ENCODE measurements at places on chromosomes 1 and 21.

DNA sequence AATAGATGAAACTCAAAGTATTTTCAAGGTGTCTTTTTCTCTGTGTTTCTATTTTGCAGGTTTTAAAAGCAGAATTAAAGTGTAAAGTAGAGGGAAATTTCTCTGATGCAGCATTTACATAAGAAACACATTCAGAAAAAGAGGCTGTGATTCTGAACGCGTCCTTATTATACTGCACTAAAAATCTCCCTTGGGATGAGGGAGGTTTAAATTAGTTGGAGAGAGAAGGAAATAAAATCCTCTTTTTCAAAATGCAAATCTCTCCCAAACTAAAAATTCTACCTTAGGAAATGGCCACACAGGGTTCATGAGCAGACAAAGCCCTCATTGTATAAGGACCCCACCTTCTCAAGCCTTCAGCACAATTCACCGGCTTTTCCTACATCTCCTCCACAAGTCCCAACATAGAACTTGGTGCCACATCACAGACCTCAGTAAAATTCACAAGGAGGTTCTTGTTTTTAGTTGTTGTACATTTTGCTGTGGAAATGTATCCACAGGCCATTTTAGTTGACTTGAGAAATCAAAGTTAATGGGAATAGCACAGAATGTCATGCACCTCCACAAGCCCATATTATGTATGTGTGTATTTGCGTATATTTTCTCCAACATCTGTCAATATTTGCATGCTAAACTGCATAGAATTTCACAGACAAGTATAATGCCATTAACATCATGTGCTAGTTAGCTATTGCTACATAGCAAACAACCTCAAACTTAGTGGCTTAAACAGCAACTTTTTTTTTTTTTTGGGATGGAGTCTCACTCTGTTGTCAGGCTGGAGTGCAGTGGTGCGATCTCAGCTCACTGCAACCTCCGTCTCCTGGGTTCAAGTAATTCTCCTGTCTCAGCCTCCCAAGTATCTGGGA is 59.8 kb downstream of the MAB21L3 start:
- DNase-seq, result no peak

DNA sequence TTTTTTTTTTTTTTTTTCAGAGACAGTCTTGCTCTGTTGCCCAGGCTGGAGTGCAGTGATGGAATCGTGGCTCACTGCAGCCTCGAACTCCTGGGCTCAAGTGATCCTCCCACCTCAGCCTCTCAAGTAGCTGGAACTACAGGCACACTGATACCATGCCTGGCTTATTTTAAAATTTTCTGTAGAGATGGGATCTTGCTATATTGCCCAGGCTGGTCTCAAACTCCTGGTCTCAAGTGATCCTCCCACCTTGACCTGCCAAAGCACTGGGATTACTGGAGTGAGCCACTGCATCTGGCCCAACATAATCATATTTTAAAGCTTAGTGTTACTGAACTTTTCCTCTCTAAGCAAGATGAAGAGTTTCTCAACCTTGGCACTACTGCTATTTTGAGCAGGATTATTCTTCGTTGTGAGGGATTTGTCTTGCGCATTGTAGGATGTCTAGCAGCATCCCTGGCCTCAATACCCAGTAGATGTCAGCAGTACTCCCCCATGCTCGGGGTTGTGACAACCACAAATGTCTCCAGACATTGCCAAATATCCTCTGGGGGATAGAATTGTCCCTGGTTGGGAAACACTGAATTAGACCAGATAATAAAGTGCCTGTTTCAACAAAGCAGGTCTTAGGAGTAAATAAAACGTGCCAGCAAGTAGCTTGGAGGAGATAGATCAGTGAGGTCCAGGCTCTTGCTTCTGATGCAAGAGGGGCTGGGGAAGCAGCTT is 15.1 kb upstream of the THRAP3 start:
- no peak for DNase-seq

GRCh38 chr1:102071451-102071850 is 74.7 kb upstream of the OLFM3 start:
- no peak for DNase-seq

- no peak for DNase-seq
Observed at GRCh38 chr1:206005778-206006180, 2.6 kb upstream of the RAB7B start.

DNA sequence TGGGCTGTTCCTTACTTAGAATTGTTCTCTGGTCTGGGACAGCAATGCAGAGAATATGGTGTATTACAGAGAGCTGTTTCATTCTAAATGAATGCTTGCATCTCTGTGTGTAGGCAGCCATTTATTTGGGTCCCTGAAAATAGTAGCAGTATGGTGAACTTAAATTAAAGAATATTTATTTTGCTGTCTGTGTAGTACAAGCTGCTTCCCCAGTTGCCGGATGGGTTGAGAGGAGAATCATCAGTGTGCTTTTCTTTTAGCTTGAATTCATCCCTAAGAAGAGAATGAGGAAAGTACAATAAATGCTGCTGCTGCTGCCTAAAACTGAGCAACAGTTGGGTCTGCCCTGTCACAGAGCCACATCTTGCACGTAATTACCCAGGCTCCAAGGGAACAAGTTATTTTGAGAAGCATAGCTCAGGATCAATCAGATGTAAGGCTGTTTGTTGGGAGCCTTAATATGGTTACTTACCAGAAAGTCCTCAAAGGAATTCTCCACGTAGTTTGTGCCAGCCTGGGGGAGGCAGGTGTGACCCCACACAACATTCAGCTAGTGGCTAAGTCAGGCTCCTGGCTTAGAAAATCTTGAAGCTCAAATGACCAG is 16.6 kb downstream of the ACTN2 start:
- no peak for DNase-seq

DNA sequence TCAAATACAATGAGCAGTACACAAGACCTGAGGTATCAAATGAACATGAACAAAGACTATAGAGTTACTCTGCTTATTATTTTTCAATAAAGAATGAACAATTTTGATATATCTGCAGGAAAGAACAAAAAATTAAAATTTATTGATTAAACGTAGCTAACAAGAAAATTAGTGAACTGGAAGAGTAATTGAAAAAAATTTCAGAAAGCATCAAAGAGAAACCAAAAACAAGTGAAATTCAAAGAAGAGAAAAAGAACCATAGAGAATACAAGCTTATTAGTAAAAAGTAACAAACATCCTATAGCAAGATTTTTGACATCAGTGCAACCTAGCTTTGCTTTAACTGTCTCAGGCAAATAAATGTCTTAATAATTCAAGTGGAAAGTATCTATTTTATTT is 106.6 kb downstream of the LRRIQ3 start:
- no peak for DNase-seq

GRCh38 chr1:165408518-165408917 is 36.4 kb downstream of the RXRG start:
- DNase-seq, result peak; percentile 3

- no peak for DNase-seq
Observed at GRCh38 chr1:101144671-101145448, 92.0 kb upstream of the S1PR1 start.

GRCh38 chr21:41048145-41048544 is 119.8 kb upstream of the BACE2 start:
- DNase-seq, result no peak

- no peak for DNase-seq
Observed at GRCh38 chr1:115280064-115280463, 58.0 kb downstream of the NGF start.
